Fibroblast of skin of abdomen (primary cell): ENCODE measurements at places on chromosomes 2 and 18.

DNA sequence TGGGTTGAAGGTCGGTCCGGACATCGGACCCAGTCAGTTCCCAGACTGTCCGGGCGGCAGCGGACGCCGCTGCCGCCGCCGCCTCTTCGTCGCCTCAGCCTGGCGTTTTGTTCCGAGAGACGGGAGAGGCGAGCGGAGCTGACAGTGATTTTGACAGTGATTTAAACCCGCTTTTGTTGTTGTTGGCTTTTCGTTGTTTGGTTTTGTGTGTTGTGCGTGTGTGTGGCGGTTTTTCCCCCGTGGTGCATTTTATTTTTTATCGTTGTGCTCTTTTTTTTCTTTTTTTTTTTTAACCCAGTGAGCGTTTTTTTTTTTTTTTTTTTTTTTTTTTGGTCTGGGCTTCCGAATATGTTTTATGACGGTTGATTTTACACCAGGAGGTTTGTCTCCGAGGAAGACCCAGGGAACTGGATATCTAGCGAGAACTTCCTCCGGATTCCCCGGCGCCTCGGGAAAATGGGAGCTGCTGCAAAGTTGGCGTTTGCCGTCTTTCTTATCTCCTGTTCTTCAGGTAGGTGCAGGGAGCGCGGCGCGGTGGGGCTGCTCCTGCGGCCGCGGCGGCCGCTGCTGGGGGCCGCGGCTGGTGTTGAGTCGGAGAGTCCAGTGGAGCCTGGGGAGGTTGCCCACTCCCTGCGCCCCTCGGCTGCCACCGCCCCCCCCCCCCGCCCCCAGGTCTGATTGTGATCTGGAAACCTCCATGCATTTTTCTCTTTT is at the start of gene ACVR2A:
Gene ACVR2A (plus strand): TSS at position 333 of the 714 bp plus-strand sequence. CDS start 124 bp downstream, at position 457.
- DNase-seq: peak; percentile 26

- no peak for DNase-seq
Observed at GRCh38 chr2:119464981-119465380, 33.3 kb downstream of the TMEM37 start.

- peak; percentile 78 for DNase-seq
Observed at GRCh38 chr2:18922276-18922675, 332.9 kb upstream of the NT5C1B start.

GRCh38 chr2:235050980-235051351 is 99.1 kb downstream of the SH3BP4 start:
- DNase-seq: peak; percentile 96

DNA sequence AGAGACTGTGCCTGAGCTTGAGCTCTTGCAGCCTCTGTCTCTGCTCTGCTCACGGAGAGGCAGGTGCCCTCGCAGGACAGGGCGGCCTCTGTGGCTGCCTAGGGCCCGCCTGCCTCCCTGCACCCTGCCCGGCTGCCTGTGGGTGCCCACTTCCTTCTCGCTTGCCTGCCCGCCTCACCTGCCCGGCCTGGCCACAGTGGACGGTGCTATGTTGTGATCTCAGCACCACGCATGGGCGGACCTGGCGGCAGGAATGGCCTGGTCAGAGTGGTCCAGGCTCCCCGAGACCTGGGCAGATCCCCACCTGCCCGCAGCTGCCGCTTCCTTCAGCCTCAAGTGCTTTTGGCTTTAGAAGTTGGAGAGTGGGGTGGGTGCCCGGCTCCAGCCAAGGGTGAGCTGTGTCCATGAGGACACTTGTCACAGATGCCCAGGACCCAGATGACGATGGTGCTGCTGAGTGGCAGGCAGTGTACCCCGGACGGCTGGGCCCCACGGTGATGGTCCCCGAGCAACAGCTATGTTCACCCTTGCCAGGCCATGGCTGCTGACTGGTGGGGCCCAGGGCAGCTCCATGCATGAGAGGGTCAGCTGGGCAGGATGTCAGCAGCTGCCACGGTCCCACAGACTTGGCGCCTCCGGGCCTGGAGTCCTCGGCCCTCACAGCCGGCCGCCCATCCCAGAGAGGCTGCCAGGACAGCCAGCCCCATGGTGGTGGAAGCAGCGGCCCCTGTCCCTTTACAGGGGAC is 25.3 kb downstream of the RTP5 start:
- DNase-seq: no peak

GRCh38 chr2:19461504-19462255 is 103.3 kb upstream of the OSR1 start:
- no peak for DNase-seq

- DNase-seq: peak; percentile 95
Observed at GRCh38 chr2:197873293-197873701, 68.9 kb downstream of the PLCL1 start.

- DNase-seq: no peak
Observed at GRCh38 chr18:51164761-51165281, 32.7 kb downstream of the MEX3C start.

GRCh38 chr18:27312153-27312552 is 127.0 kb upstream of the CHST9 start:
- DNase-seq: no peak

DNA sequence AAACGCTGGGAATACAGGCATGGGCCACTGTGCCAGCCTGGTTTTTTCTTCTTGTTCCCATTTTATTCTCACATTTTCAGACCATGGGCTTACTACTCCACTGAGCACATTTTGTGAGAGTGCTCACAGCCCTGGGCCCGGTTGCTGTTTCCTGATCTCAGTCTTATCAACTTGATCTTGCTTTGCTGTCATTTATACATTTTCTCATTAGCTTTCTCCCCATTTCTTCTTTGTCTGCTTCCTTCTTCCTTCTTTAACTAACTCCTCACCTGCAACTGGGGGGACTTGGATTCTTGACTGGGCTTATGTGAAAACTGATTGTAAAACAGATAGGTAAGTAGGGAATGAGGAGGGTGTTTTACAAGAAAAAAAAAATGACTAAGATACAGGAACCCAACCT is 117.3 kb downstream of the PLB1 start:
- no peak for DNase-seq

DNA sequence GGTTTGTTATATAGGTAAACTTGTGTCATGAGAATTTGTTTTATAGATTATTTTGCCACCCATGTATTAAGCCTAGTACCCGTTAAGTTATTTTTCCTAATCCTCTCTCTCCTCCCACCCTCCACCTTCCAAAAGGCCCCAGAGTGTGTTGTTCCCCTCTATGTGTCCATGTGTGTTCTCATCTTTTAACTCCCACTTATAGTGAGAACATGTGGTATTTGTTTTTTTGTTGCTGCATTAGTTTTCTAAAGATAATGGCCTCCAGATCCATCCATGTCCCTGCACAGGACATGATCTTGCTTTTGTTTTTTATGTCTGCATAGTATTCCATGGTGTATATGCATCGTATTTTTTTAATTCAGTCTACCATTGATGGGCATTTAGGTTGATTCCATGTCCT is 1075.6 kb upstream of the CNTNAP5 start:
- DNase-seq: no peak

GRCh38 chr2:64606479-64607363 is 47.0 kb downstream of the SERTAD2 start:
- DNase-seq: peak; percentile 78

DNA sequence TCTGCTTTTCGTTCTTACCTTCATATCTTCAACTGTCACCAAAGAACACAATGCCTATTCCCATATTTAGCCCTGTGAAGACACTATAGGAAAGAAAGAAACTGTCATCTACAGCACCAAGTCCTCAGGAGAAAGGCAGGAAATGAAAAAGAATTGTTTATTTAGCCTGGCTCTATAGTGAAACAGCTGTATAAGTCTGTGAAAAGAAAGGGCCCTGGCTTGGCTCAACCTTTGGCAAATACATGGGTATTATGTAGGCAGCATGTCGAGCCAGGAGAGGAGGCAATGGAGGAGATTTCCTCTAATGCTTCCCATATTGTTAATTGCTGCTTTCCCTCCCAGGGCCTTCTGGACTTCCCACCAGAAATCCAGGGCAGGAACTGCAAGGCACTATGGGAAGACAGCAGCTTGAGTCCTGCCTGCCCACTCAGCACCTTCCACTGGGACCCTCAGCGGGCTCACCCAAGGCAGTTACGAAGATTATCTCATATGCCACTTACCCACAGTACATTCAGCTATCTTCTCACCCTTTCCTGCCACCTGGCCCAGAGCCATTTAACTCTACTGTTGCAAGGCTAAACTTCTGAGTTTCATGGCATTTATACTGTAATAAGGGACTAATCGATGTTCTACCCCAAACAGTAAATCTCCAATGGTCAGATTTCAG is 30.1 kb downstream of the SLC8A1 start:
- no peak for DNase-seq

- DNase-seq: no peak
Observed at GRCh38 chr18:76521417-76522121, 26.5 kb upstream of the ZNF516 start.

DNA sequence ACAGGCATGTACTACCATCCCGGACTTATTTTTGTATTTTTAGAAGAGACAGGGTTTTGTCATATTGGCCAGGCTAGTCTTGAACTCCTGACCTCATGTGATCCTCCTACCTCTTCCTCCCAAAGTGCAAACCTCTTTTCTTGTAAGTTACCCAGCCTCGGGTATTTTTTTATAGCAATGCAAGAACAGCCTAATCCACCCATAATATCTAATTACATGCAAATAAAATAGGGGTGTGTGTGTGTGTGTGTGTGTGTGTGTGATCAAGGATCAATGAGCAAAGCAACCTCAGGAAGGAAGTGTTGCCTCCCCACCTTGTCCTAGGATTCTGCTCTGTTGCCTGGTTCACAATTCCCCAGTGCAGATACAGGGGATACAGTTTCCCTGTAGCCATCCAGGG is 45.6 kb downstream of the NGEF start:
- no peak for DNase-seq

DNA sequence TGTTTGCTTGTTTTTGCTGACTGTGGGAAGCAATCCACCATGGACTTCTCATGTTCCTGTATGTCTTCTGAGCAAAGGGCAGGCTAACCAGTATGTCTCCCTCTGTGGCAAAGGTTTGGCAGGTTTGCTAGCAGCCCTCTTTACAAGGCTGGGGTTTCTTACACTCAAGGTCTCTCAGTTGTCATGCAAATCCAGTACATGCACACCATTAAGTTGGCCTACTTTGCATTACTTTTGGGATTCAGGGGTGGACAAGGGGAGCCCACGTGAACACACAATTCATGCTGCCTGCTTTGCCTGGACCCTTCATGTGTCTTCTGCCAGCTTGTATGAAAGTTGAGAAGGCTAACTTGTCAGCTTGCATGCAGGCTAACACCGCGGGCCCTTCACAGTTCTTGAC is 134.9 kb downstream of the LRRTM4 start:
- DNase-seq: no peak
